BJ (cell line): ENCODE measurements at places on chromosomes 11 and 22.

GRCh38 chr11:68031144-68031464 lies 623 bp downstream of the NDUFS8 start:
- no peak for DNase-seq

DNA sequence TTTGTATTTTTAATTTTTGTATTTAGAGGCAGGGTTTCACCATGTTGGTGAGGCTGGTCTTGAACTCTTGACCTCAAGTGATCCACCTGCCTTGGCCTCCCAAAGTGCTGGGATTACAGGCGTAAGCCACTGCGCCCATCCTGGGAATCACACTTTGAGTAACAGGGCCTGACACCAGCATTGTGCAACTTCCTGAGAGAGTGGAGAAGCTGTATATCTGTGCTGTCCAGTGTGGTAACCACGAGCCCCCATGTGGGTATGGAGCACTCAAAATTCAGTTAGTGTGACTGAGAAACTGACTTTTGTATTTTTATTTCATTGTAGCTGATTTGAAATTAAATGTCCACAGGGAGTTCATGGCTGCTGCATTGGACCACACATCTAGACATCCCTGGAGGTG lies 36.2 kb downstream of the MPPED1 start:
- DNase-seq: no peak

DNA sequence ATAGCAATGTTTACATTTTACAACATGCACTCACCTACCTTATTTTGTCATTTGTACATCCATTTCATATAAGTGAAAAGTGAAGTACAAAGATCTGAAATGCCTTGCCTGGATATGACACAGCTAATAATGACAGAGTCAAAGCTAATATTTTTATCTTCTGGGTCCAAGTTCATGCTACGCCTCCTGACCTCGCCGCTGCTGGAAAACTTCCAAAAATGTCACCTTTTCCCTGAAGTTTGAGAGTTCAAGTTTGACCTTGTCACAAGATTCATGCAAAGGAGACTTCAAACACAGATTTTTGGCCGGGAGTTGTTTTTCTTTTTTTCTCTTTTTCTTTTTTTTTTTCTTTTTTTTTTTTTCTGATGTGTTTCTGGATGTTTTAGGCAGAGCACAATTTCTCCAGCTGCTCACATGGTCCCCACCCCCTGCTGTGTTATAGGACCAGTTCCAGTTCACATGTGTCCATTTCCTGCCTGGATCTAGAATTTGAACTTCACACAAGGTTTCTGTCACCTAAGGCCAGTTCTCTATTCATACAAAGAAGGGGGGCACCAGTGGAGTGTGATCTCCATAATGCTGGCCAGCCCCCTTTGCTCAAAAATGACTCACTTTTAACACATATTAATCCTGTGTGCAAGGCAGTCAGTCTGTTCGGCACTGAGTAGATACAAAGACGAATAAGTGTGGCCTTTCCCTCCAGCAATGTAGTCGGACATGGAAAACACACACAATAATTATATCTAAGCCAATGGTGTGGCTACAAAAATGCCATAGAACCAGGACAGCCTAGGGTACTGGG lies 546.8 kb downstream of the BUD13 start:
- no peak for DNase-seq

GRCh38 chr11:1827095-1827813 lies 7.5 kb upstream of the SYT8 start:
- DNase-seq: no peak

DNA sequence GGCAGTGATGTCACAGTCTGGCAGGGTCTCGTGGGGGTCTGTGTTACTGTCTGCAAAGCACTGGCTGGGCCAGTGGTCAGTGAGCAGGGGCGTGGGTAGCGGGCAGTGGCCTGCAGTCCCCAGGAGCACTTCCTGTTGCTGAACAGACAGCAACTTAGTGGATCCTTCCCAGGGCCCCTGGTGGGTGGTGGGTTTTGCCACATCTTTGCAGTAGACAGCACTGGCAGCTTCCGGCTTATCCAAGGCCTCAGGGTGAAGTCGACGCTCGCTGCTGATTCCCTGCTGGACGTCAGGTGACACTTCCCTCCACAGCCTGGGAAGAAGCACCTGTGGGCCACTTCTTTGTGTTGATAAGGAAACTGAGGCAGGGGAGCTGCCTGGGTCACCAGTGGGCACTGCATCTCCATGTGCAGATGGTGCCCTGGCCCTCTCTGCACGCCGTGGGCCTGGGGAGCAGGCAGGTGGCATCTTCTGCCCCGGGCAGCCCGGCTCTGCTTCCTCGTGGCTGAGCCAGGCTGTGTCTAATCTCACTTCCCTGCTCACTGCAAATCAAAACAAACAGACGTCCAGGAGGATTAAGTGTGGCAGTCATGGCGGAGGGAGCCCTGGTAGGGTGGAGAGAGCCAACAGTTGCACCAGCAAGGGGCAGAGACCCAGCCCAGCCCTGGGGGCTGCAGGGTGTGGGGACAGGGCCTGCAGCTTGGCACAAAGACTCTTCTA lies 79.8 kb downstream of the KCNQ1 start:
- DNase-seq: no peak

DNA sequence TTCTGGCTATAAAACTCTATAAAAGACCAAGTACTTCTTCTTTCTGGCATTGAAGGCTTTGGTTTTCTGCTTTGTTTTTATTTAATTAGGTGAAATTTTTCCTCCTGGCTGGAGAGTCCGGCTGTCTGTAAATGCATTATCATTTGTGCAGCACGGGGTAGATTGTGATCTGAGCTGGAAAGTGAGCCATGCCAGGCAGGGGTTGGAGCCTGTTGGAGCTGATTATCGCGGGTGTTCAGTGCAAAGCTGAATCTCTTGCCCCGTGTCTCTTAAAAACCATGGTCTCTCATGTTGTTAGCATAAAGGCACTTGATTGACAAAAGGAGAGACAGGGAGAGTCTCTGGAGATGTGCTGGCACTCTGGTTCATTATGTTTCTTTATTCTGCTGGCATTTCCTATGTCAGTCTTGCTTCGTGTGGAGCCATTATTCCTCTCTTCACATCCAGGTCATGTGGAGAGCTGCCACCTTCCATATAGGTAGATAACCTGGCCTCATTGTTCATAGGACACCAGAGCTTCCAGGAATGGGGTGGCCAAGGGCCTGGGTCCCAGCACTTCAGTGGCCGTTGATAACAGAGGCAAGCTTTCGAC lies 75.2 kb downstream of the LDLRAD3 start:
- no peak for DNase-seq

- DNase-seq: no peak
Measured at GRCh38 chr11:111119751-111120150, 125.8 kb upstream of the POU2AF2 start.
